Right cardiac atrium (tissue), 5 donors: ENCODE measurements at places on chromosomes 16 and 17. TPM values are rescaled to one million over a fixed set of nuclear protein-coding genes. Genes with fewer than 3 reads are reported as not detected.

SOST gene
- 0.34 TPM for total RNA-seq

TBC1D3C gene
- total RNA-seq: not detected

GRCh38 chr17:42431758-42432161 is 8.7 kb upstream of the CAVIN1 start:
- no peak for DNase-seq

GRCh38 chr17:3835410-3836229 is 10.4 kb downstream of the NCBP3 start:
- DNase-seq: no peak

DNA sequence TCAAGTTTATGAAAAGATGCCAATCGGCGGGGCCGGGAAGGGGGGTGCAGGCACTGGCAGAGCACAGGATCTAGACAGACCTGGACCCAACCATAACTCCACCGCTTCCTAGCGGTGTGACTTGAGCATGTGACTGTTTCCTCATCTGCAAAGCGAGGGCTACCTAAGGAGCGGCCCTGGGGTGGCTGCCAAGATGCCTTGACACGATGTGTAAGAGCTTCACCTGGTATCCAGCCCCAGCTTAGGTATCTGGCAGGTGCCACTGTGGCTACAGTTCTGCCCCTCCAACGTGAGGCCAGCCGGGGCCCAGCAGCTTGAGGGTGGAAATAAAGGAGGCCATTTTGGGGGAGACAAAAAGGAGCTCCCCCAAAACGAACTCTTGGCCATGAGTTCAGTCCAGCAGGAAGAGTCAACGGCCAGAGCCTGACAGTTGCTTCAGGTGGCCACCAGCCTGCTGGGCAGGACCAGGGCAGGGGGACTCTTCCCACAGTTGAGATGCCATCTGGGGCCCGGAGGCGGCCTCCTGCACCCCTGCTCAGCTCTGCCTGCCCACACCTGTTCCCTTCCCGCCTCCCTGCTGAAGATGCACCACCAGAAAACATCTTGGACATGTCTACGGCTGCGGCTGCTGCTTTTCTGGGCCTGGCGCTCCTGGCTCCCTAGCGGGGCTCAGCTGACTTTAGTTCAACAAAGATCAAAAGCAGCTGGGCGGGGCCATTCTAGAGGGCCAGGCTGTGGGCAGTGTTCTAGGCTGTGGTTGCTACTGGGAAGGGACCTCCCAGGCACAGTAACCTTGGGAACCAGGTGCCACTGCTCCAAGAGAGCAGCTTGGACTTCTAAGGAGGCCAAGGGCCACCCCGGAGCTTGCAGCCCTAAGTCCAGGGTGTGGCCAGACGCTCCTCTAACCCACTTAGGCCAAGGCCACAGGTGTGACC is 3.4 kb upstream of the MTSS2 start:
- DNase-seq: peak; percentile 21

DNA sequence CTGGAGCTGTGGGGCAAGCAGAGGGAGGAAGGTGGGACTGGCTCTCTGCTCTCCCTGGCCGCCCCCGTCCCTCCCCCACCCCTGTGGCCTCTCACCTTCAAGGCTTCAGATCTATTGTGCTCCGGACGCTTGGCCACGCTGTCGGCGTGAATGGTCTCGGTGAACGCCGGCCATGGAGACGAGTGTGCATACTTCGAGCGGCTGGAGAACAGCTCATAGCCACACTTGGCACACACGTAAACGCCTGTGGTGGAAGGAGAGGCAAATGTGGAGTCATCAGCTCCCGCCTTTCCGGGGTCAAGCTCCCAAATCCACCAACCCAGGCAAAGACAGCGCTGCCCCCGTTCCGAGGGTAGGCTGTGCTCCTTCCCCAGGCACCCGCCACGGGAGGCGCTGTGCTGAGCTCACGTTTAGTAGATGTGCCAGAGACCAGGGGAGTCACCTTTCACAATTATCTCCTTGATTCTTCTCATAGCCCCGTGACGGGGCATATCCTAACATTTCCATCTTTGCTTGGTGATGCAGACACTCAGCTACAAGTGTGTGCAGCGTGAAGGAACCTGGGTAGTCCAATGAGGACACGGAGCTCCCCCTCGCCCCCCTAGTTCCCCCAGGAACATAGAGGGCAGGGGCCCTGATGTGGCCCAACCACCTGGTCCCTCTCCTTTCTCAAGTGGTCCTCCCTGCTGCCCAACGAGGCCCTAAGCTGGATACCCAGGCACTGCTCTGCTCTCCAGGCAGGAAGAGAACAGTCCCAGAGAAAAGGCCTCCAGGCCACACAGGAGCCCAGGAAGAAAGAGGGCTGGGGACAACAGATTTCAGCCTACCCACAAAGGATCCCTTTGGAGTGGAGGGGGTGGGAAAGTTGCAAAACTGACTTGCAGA is 1.6 kb downstream of the MSRB1 start:
- DNase-seq: no peak

DNA sequence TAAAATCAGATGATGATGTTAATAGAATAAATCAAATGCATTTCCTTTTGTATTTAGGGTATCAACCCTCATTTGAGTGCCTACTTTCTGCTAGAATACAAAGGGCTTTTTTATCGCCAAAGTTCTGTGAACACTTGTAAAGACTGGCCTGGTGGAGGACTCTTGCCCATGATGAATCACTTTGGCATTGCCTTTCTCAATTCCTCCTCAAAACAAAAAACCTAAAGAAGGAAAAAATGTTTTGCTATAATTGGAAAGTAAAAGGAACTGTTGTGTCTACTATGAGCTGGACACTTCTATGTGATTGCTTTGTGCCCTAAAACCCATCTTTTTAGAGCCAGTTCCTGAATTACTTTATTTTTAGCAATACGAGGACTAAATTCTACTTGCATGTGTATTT is 13.0 kb upstream of the DHRS11 start:
- no peak for DNase-seq

GRCh38 chr17:59349178-59349577 is 17.7 kb downstream of the YPEL2 start:
- no peak for DNase-seq

GRCh38 chr16:86992587-86992986 is 324.6 kb downstream of the C16orf95 start:
- no peak for DNase-seq

DNA sequence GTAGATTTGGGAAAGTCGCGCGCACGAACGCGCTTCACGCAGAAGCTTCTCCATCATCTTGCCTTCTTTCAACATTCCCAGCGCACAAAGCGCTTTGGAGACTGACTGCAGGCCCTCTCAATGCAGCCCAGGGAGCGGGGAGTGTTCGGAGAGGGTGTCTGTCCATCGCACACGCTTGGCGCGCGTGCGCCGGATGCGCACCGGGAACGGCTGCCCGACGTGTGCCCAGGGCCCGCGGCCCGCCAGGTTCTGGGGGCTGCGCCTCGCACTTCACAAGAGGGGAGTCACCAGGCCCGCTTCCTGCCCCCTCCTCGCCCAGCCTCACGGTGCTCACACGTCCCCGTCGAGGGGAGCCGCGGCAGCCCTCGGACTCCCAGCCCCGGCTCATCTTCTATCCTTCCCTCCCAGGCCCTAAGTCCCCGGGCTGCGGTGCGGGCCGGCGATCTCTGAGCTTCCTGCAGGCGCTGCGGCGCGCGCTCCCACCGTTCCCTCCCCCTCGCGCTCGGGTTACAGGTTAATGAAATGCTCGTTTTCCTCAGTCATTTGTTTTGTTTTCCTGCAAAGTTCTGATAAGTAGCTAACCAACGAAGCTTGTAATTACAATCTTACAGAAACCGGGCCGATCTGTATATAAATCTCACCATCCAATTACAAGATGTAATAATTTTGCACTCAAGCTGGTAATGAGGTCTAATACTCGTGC is 2.8 kb upstream of the IRX3 start:
- DNase-seq: peak; percentile 12

- DNase-seq: no peak
These were observed 36.6 kb upstream of the NACA2 start for GRCh38 chr17:61627658-61628057.

- no peak for DNase-seq
These were observed 1545.0 kb upstream of the GOT2 start for GRCh38 chr16:60279061-60279665.

GRCh38 chr17:57288040-57288772 is 31.9 kb downstream of the MSI2 start:
- peak; percentile 76 for DNase-seq
